ENCODE measurements at places on chromosomes 7 and 10.

- DNase-seq, result no peak
Observed at GRCh38 chr10:114548662-114549061, 109.4 kb downstream of the ABLIM1 start.

DNA sequence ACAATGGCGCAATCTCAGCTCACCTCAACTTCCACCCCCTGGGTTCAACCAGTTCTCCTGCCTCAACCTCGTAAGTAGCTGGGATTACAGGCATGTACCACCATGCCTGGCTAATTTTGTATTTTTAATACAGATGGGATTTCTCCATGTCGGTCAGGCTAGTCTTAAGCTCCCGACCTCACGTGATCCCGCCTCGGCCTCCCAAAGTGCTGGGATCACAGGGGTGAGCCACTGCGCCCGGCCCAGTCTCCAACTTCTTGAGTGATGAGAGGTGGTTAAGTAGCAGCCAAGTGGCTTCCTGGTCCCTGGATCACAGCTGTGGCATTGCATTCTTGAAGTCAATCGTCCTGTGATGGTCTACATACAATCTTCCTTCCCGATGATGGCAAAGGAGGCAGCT, 46.1 kb upstream of the NFE2L3 start:
- no peak for DNase-seq

DNA sequence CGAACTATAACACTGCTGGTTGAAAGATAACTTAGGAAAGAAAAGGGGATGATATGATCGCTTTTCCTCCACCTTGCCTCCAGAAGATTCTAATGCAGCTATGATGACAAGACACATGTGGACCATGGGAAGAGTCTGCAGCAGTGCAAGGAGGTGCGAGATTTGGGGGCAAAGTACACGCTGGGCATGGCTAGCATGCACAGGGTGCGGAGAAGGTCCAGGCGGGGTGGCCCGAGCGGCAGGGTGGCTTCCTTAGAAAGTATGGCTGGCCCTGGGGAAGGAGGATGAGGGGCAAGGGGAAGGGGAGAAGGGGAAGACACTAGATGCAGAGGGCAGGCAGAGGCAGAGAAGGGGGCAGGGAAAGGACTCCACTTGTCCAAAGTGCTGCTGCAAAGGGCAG, 15.6 kb downstream of the ATXN7L1 start:
- DNase-seq, result no peak

- DNase-seq, result no peak
Observed at GRCh38 chr7:92830027-92830426, 6.3 kb downstream of the CDK6 start.

DNA sequence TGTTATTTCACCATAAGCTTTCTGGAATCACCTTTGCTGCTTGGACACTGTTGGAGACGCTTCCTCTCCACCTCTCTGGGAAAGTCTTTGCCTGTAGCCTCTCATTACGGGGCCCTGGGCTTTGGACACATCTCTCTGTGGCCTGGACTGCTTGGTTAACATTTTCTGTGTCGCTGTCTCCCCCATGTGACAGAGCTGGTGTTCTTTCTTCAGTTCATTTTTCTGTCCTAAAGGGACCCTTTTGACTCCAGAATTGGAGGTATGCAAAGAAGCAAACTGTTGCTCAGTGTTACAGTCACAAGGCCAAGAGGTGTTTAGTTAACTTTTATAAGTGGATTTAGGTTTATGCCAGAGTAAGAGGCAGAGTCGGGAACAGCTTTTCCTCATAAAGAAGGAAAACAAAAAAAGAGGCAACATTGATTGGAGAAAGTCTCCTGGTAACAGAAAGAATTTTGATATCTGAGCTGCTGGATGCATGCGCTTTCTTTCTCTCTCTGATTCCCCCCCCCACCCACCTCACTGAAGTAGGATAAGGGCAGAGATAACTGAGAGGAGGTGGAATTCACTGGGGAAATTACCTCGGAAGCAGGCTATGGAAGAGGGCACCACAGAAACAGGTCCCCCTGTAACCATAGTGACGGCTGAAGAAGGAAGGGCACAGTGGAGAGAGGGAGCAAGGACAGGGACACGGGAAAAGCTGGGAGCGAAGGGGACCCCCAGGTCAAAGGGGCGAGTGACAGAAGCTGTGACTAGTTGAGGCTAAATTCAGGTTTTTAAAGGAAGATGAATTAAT, 57.8 kb downstream of the LGI1 start:
- DNase-seq, result no peak

GRCh38 chr7:137958470-137959431, 43.1 kb downstream of the CREB3L2 start:
- DNase-seq, result no peak

DNA sequence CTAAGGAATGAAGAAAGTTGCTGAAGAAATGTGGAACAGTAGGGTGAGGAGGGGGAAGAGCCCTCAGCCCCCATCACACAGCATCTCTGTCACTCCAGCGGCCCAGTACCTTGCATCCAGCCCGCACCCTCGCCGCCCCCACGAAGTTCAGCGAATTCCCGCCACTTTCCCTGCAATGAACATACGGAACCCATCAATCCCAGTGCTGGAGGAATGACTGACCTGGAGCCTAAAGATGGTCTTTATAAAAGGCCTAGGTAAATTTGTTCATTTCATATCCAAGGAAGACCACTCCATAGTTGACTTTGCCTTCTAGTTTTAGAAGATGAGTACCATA, 779 bp upstream of the KIF5B start:
- DNase-seq, result no peak

GRCh38 chr7:139095194-139095659, 14.3 kb downstream of the ZC3HAV1 start:
- DNase-seq, result peak; percentile 52

DNA sequence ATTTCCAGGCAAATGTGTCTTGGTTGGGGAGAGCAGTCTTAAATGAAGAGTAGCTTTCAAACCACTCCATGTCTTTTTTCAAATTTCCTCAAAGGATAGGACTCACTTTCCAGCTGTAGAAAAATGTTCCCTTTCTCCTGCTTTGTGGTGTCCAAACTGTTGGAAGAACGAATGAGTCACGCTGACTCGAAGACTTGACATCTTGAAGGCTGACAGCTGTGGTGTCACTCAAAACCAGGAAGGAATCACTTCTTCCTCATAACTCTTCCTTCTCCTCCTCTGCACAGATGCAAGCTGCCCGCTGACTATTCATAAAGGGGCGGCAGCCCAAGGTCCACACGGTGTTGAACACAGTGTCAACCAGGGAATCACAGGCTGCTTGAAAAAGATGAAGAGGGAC, 19.2 kb downstream of the PLA2G12B start:
- no peak for DNase-seq

GRCh38 chr7:77456696-77457095, 40.5 kb upstream of the GSAP start:
- DNase-seq, result no peak

DNA sequence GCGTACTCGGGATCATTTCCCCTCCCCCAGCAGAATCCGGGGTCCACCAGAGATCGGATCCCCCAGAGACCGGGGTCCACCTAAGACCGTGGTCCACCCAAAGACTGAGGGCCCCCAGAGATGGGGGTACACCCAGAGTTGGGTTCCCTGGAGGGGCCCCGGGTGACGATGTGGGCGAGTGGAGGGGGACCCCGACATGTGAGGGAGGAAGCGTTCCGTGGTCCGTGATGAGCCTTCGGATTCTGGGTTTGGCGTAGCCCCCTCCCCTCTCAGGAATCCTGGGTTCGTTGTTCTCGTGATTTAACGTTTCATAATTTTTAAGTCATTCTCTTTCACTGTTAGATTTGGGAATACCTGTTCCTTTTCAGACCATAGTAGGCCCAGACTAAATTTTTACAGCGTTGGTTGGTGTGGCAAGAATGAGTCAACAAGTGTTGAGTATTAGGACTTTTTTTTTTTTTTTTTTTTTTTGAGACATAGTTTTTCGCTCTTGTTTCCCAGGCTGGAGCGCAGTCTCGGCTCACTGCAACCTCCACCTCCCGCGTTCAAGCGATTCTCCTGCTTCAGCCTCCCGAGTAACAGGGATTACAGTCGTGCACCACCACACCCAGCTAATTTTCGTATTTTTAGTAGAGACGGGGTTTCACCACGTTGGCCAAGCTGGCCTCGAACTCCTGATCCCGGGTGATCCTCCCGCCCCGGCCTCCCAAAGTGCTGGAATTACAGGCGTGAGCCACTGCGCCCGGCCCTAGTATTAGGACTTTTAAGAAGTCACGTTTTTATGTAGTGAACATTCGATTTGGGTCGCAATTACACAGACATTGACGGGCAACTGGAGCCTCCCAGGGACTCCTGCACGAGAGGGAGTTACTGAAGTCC, 672 bp downstream of the GTPBP4 start:
- no peak for DNase-seq

DNA sequence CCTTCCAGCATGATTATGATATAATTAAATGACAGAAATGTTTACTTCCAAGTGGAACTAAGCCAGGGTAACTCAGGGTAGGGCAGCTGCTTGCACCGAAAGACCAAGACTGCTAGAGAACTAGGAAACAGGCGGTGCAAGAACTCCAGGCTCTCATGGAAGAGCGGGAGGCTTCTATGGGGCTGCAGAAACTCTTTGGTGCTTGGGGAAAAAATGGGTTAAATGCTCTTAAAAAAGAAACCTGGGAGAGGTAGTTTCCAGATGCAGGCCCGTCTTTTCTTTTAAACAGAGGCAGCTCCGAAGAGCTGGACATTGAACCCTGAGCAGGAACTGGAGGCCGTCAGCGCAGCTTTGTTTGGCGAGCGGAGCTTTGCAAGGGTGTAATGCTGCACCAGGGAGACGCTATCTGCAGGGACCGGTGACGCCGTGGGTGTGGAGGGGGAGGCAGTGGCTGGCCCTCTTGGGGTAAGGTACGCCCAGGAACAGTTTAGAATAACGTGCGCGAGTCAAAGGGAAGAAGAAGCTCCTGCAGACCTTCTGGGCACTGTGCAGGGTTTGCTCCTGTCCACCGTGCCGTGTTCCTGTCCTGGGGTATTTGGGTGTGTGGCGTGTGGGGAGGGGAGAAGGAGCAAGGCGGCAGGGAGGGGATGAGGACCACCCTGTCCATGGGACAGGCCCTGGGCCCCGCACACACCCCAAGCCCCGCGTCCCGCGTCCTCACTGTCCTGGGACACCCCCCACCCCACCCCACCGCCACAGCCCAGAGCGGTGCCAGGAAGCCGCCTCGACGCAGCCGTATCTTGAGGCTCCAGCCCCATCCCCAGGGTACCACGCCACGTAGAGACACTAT, 59.0 kb downstream of the EGFR start:
- DNase-seq, result no peak

- no peak for DNase-seq
Observed at GRCh38 chr7:81415181-81415580, 354.7 kb downstream of the HGF start.

DNA sequence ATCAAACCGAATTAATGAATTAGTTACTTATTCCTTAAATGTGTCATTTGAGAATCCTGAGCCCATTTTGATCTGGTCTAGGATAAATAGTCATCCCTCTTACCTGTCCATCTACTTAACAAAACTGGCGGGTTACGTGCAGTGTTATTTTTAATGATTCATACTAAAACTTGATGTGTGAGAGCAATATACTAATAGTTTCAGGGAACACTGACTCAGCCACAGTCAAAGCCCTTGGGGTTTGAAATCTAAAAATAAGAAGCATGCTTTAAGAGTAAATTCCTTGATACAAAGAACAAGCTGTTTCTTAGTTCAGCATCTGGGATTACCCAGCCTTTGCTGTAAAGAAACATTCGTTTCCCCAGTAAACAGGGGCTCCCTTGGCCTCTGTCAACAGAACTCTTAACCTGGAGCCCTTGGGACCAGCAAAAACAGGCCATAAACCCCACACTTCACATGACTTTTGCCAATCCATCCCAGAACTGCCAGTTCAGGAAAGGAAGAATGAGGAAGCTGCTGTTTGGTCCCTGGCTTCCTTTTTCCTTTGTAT, 370.6 kb upstream of the IGFBP3 start:
- no peak for DNase-seq

DNA sequence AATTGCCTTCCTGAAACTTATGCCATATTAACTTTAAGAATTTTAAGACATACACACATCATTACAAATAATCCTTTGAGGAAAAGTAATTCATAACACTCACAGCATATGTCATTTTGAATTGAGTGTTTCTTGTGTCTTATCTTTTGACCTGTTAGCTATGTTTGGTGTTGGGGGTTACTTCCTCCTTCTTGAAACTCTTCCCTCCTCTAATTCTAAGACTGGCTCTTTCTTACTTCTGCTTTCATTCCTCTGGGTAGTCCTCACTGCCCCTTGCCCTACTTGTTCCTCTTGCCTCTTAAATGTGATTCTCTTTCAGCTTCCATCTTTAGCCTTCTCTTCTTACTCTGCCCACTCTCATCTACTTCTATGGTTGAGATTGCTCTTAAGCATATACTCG, 28.3 kb upstream of the PIP4K2A start:
- DNase-seq, result no peak

- DNase-seq, result no peak
Observed at GRCh38 chr7:36707465-36707864, 16.8 kb downstream of the AOAH start.

- no peak for DNase-seq
Observed at GRCh38 chr7:55105952-55106351, 87.1 kb downstream of the EGFR start.

GRCh38 chr10:5840314-5841307, 27.4 kb upstream of the GDI2 start:
- no peak for DNase-seq

DNA sequence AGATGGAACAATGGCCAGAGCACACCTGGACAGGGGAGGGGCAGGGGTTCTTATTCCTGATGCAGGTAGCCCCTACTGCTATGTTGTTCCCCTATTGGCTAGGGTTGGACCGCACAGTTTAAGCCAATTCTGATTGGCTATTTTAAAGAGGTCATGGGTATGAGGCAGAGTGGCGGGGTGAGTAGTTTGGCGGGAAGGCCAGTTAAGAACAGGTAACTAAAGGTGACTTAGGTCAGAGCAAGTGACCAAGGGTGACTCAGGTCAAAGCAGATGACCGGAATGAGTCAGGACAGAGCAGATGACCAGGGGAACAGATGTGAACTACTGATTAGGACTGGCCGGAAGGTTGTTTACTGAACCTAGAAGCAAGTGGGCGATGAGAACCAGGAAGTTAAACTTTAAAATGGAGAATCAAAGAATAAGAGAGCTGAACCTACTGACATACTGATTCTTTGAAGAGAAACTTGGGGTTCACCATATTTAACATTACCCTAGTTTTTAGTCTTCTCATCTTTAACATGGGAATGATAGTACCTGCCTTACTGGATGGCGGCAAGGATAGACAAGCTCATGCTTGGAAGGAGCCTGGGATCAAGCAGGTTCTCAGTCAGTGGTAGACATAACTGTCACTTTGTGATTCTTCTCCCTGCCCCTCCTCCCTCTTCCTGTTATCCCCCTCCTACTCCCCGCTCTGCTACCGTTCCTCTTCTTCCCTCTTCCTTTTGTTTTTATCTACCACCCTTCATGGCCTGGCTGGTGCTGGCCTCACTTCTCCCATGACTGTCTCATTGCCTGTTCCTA, 55.0 kb downstream of the CCNY start:
- DNase-seq, result no peak

DNA sequence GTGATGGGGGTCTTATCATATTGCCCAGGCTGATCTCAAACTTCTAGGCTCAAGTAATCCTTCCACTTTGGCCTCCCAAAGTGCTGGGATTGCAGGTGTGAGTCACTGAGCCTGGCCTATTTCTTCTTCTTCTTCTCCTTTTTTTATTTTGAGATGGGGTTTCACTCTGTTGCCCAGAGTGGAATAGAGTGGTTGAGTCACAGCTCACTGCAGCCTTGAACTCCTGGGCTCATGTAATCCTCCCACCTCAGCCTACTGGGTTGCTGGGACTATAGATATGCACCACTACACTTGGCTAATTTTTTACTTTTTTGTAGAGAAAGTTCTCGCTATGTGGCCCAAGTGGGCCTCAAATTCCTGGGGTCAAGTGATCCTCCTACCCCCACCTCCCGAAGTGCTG, 124.3 kb downstream of the SKIDA1 start:
- no peak for DNase-seq

Measured in activated T-helper 1 cell treated with anti-CD3 and anti-CD28 coated beads, Interleukin-2, amount 50 U/mL, for 16 hours (primary cell).